GM12865 (cell line): ENCODE measurements at places on chromosomes 4 and X.

GRCh38 chr4:83558059-83558653, 22.2 kb downstream of the GPAT3 start:
- DNase-seq: no peak

DNA sequence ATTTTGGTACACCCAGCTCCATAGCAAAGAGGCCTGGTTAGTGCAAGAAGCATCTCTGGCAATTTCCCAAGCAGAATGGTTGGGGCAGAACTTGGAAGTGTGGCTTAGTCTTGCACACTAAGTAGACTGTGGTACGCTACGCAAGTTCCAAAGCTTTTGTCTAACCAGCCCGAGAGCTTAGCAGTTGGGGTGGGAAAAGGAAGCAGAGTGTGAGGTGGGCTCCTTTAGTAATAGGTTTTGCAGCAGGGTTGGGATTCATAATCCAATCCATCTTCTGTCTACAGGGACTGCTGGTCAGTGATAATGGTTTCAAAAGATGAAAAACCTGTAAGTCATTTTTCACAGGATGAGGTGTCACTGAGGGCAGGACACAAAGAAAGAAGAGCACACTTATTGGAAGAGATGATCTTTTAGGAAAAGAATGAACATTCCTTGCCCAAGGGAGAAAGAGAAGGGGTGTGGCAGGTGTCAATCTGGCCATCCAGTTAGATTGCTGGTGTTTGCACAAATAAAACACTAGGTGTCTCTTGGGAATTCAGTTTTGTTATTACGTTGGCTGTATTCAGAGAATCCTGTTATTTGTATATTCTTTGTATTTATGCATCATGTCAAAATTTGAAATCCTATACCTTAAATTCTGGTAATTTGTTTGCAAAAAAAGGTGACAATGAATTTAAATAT, 244.3 kb downstream of the GPAT3 start:
- no peak for DNase-seq

DNA sequence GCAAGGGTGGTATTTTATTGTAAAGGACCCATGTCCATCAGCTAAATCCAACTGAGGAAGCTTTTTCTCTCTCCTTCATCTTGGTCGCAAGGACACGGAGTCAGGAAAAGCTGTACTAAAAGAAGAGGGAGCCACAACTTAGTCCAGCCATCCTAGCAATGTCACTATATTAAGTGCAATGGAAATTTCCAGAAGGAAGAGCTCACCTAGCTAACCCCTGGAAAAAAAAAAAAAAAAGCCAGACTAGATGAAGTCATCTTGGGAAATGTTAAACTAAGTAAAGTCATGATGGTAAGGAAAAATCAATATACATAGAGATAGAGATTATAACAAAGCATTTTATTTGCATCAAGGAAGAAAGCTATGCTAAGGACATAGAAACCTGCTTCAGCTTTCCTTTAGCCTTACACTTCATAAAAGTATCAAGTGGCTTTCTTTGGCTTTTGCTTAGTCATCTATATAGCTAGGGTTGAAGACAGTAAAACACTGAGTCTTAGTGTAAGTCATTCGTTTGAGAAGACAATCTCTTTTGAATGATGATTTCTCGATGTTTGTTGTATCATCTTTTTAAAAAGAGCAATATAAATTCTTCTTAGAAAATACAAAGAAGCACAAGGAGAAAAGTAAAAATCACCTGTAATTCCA, 18.6 kb upstream of the CA5B start:
- DNase-seq: no peak

GRCh38 chr4:176298664-176299063, 21.1 kb upstream of the SPCS3 start:
- DNase-seq: no peak

- peak; percentile 59 for DNase-seq
These were observed 119.4 kb upstream of the C1GALT1C1 start for GRCh38 chrX:120749141-120749846.

GRCh38 chr4:17063888-17064287, 165.4 kb upstream of the LDB2 start:
- no peak for DNase-seq

- DNase-seq: no peak
These were observed 23.7 kb downstream of the NAP1L5 start for GRCh38 chr4:88673886-88674285.

- no peak for DNase-seq
These were observed 1303.5 kb downstream of the RAPGEF2 start for GRCh38 chr4:160406263-160406825.

- no peak for DNase-seq
These were observed 20.3 kb downstream of the DGKQ start for GRCh38 chr4:952881-953573.

GRCh38 chrX:46754586-46755061, 4.3 kb downstream of the SLC9A7 start:
- peak; percentile 56 for DNase-seq

- DNase-seq: no peak
These were observed 4.6 kb downstream of the DGKQ start for GRCh38 chr4:968621-969394.

- DNase-seq: no peak
These were observed 139.5 kb downstream of the PDGFRA start for GRCh38 chr4:54368281-54369265.

GRCh38 chrX:24925430-24925829, 90.3 kb downstream of the ARX start:
- DNase-seq: no peak

- no peak for DNase-seq
These were observed 208.5 kb upstream of the FAT1 start for GRCh38 chr4:186932196-186932595.

GRCh38 chr4:10161146-10161545, 44.5 kb upstream of the WDR1 start:
- DNase-seq: no peak

- no peak for DNase-seq
These were observed 387.1 kb downstream of the PPP3CA start for GRCh38 chr4:100960232-100960631.

DNA sequence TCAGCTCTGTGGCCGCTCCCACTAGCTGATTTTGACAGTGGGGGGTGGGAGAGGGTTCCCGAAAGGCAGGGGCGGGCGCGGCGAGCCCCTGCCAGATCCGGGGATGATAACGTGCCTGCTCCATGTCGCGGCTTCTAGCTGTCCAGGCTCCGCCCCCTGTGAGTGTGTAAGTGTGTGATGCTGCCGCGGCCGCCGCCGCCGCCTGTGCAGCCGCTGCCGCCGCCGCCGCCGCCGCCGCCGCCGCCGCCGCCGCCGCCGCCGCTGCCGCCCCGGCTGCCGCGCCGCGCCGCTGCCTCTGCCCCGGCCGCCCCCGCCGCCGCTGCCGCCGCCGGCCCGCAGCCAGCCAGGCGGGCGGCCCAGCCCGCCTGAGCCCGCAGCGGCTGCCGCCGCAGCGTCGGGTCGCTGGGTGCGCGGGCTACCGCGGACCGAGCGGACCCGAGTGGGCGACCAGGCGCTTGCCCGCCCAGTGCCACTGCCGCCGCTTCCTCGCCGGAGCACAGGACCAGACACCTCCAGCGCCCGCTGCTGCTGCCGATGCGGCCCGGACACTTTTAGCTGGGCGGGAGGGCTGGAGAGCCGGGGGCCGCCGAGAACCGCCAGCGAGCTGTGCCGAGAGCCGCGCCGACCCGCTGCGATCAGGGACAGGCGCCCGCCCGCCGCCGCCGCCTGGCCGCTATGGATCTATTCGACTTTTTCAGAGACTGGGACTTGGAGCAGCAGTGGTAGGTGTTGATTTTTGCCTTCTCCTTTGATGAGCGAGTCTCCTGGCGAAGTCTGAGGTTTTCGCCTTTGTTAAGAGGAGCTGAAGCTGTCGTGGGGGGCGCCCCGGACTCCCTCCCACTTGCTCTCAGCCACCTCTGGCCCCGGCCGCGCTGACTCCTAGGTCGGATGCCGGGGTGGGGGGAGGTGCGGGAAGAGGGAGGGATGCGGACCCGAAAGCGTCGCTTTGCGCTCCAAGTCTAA, at the start of gene AFF2:
Gene AFF2, plus strand, starts transcription at position 195 of the 963 bp plus-strand sequence. Its CDS starts 481 bp downstream, at position 676.
- DNase-seq: peak; percentile 41

DNA sequence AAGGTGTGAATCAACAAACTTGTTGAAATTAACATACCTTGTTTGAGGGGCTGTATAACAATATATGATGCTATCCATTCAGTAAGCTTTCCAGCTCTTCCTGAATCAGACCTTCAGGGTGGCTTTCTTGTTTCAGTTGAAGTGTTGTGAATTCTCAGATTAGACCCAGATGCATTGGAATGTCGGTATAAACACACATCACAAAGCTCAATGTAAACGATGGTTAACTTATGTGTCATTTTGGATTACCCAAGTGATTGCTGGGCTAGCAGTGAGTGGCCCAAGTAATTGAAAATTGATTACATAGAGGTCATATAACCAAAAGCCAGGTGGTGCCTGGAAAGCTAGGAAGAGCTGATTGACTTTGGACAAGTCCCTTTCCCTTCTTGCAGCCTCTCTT, 115.0 kb downstream of the SHROOM4 start:
- no peak for DNase-seq

- no peak for DNase-seq
These were observed 116.0 kb upstream of the ETNPPL start for GRCh38 chr4:108878806-108879205.

DNA sequence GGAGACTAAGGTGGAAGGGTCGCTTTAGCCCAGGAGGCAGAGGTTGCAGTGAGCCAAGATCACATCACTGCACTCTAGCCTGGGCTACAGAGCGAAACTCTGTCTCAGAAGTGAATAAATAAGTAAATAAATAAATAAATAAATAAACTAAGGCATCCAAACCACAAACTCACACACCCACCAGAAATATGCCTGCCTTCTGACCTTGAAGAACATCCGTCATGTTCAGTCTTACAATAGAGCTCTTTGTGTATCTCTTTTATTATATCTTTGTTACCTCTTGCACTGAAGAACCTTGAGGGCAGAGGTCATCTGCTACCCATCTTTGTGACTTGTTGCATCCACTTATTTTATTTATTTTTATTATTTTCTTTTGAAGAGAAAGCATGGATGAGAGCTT, 71.6 kb downstream of the PRRG1 start:
- no peak for DNase-seq

DNA sequence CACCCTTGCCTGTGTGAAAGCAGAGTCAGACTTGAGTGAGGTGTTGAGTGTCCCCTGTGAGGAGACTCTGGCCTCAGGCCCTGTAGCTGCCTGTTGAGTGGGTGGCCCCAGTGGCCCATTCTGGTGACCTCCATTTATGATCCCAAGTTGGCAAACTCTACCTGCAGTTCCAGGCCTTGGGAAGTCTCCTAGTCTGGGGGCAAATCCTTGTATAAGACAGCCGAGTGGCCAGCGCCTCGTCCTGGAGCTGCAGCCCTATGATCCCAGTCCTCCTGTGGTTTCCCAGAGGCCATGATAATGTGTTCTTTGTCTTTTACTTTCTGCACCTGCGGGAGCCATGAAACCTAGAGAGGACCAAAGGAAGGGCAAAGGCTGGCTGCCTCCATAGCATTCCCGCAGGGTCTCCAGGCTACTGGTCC, 58.7 kb downstream of the NBDY start:
- DNase-seq: no peak

DNA sequence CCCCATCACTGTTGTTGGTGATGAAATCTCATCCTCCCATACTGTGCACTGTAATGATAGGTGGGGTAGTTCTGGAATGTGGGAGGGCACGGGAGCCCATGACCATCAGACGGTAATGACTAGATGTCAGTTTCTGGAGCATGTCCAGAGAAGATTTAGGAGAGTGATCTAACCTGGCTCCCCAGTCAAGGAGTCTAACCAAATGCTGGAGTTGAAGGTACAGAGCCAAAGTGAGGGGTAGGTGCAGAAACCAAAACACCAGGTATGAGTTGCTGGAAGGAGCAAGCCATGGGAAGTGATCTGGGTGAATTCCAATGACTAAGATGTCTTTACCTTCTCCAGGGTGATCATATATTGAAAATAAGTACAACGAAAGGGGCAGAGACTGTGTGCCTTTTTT, 296.9 kb downstream of the INPP4B start:
- no peak for DNase-seq

DNA sequence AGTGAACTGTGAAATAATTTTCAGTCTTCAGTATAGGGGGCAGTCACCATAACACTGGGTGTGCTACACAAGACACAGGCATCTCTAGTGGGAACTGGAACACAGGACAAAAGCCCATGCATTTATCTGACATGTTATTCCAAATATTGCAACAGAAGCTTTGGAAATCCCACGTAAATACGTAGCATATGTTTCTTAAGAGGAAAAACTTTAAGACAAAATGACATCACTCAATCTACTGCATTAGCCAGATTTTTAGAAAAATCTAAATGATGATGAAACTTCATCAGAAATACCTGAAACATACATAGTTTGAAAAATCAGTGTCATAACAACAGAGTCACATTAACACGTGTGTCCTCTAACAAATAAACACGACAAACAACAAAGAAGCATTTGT, 14.5 kb downstream of the SHISA3 start:
- DNase-seq: no peak

GRCh38 chr4:5079581-5079980, 28.3 kb downstream of the STK32B start:
- no peak for DNase-seq

- peak; percentile 43 for DNase-seq
These were observed 87.1 kb upstream of the FAM9C start for GRCh38 chrX:13131396-13132137.

DNA sequence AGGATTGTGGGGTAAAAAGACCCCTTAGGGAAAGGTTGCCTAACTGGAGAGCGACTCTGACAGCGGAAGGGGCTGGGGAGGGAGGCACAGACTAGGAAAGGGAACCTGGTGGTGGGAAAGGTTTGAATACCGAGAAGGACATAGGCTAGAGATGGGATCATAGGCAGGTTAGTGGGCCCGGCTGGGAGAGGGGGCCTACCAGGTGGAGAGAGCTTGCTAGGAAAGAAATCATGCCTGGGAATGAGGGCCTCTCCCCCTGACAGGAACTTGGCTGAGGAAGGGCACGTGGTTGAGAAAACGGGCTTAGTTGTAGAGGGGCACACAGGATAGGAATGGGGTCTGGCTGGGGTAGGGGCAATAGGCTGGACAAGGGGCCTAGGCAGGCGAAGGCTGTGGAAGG, 4.4 kb downstream of the OTUD6A start:
- DNase-seq: no peak

GRCh38 chr4:42750856-42751255, 94.0 kb upstream of the ATP8A1 start:
- DNase-seq: no peak

- no peak for DNase-seq
These were observed 54.2 kb downstream of the C4orf50 start for GRCh38 chr4:5964030-5964429.

DNA sequence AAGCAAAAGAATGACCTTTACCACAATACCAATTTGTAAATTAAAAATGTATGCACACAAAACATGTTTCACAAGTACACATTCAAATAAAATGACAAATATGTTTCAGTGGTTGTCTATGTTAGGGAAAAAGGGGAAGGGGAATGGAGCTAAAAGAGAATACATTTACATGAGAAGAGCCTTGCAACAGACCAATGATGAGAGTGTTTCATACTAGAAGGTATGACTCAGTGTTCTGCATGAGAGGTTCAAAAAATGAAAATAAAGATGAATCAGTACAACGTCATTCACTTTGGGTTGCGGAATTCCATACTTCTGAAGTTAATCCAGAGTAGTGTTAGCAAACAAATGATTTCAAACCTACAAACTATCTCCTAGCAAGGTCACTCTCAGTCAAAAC, 51.7 kb downstream of the RPGR start:
- peak; percentile 7 for DNase-seq

- DNase-seq: peak; percentile 87
These were observed 160.2 kb upstream of the KLF3 start for GRCh38 chr4:38503689-38504395.
